Melanocyte of skin (primary cell): ENCODE measurements at places on chromosomes 4 and X. TPM values are rescaled to one million over a fixed set of nuclear protein-coding genes. Genes with fewer than 3 reads are reported as not detected.

The NAP1L3 gene
- 3.8 and 5.1 TPM in 2 replicates for total RNA-seq

The SSX4 gene
- total RNA-seq = under 0.01 TPM in 1 of 2 replicates, not detected in the other

The GPC4 gene
- total RNA-seq = under 0.01 TPM in 1 of 2 replicates, not detected in the other

The F8A1 gene
- 4.7 and 5.2 TPM in 2 replicates for total RNA-seq

The SSX3 gene
- total RNA-seq = not detected in 2 replicates

The ADH1A gene
- not detected in 2 replicates for total RNA-seq

The RBBP7 gene
- total RNA-seq = 127 and 195 TPM in 2 replicates

The HTR2C gene
- total RNA-seq = not detected in 2 replicates

The TCEAL5 gene
- total RNA-seq = not detected in 2 replicates

The LIMCH1 gene
- total RNA-seq = 0.31 and 0.33 TPM in 2 replicates

The NOX1 gene
- not detected in 2 replicates for total RNA-seq

The RHOXF2B gene
- total RNA-seq = not detected in 2 replicates

The C4orf36 gene
- total RNA-seq = 0.62 and 0.67 TPM in 2 replicates

The RASL11B gene
- total RNA-seq = under 0.01 and 0.15 TPM in 2 replicates

The XAGE2 gene
- total RNA-seq = not detected in 2 replicates

The SLC10A6 gene
- total RNA-seq = 0.34 TPM in 1 of 2 replicates, not detected in the other

The SLC35A2 gene
- total RNA-seq = 15.1 and 15.3 TPM in 2 replicates

The TLR2 gene
- total RNA-seq = under 0.01 and 1.4 TPM in 2 replicates

The IL2 gene
- not detected in 2 replicates for total RNA-seq
